ENCODE measurements at places on chromosomes 4 and X.
A peak's percentile ranks its signal among the peaks of the same experiment; 100 is the strongest.

GRCh38 chrX:95505721-95506120, 1178.9 kb upstream of the DIAPH2 start:
- DNase-seq = no peak

DNA sequence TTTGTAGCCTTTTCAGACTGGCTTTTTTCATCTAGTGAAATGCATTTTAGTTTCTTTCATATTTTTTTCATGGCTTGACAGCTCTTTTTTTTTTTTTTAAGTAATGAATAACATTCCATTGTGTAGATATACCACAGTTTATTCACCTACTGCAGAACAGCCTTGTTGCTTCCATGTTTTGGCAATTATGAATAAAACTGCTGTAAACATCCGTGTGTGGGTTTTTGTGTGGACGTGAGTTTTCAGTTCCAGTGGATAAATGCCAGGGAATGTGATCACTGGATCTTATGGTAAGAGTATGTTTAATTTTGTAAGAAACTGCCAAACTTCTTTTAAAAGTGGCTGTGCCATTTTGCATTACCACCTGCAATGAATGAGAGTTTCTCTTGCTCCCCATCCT, 160.8 kb downstream of the SOWAHB start:
- no peak for DNase-seq

DNA sequence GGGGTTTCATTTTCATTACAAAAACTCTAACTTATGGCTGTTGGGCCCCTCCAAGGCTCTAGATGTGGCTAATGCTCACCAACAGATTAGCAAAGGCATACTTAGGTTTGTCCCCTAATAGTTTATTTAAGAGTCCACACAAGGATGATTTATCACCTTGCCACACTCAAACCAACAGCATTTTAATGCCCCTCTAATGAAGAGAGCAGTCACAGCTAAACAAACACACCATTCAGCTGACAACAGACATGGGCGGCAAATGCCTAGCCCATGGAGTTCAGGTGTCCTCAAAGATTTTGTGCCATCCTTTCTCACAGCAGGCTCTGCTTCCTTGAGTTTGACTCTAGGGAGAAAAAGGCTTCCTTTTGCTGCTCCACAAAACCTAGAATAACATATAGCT, 61.8 kb upstream of the CITED1 start:
- no peak for DNase-seq

DNA sequence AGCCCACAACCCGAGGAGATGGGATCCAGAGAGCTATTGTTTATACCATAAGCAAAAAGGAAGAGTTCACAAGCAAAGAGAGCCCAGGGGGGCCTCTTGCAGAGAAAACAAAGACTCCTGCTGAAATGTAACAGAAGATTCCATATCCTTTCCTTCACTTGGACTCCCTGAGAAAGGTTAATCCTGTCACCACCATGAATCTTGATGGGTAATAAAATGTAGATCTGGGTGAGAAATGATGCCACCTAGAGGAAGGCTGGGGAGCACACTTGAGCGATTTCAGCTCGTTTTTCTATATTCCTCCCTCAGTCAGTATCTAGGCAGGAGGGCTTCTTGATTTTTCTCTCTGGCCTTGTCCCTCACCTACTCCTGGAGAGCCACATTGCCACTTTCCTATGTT, 10.2 kb upstream of the KCNE5 start:
- DNase-seq = no peak

DNA sequence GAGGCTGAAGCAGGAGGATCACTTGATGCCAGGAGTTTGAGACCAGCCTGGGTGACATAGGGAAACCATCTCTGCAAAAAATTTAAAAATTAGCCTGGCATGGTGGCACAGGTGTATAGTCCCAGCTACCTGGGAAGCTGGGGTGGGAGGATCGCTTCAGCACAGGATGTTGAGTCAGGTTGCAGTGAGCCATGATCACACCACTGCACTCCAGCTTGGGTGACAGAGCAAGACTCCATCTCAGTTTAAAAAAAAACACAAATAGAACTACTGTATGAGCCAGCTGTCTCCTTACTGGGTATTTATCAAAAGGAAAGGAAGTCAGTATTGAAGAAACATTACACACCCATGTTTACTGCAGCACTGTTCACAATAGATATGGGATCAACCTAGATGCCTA, 138.7 kb downstream of the RAP1GDS1 start:
- no peak for DNase-seq

DNA sequence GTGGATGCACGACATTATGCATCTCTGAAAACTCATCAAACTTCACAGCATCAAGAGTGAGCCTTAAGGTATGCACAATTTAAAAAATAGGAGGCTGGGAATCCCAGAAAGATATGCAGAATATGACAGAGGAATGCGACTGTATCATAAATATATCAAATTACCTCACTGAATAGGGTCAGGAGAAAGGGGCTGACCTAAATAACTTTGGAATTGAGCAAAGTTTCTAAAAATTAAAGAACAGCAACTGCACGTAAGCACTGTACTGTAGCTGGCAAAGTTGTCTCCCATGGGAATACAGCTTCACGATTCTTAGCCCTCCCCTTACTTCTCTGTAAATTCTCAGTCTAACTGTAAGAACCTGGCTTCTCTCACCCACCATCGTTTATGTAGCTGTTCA, 397.4 kb upstream of the ZFP42 start:
- DNase-seq = no peak

DNA sequence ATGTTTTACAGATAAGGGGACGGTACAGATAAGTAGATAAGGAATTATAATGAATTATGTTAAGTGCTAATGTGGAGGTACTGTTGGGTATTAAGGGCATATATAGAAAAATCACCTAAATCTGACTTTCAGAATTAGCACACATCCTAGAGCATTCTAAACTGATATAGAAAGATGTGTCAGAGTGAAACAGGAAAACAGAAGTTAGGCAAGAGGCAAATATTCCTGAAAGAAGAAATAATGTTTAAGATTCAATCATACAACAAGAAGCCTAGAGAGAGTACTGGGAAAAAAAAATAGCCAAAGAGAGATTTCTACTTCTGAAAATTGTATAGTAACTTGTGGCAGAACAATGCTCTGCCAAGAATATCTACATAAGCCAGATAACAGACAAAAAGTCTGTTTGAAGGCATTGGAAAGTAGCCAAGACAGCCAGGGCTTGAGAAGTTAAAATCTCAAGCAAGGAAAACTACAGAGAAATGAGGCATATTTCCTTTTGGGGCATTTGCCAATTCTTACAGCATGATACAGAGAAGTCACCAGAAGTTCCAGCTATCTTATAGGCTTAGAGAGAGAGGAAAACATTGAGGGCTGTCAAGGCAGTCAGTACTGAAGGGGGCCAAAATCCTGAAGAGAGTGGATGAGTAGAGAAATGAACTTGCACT, 646.0 kb downstream of the RPA4 start:
- no peak for DNase-seq

DNA sequence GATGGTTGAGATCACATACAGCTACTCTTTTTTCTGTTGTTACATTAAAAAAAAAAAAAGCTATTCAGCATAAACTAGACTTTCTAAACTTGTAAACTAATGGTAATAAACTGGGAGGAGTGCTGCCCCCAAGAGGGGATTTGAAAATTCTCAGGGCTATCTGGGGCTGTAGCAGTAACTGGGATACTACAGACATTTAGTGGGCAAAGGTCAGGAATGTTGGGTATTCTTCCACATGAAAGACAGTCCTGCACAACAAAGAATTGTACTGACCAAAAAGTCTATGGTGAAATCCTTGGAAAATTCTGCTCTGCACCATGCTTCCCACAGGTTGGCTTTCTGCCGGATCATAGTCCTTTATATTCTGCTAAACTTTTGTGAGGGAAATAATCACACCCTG, 232.6 kb upstream of the BOD1L1 start:
- DNase-seq = no peak

DNA sequence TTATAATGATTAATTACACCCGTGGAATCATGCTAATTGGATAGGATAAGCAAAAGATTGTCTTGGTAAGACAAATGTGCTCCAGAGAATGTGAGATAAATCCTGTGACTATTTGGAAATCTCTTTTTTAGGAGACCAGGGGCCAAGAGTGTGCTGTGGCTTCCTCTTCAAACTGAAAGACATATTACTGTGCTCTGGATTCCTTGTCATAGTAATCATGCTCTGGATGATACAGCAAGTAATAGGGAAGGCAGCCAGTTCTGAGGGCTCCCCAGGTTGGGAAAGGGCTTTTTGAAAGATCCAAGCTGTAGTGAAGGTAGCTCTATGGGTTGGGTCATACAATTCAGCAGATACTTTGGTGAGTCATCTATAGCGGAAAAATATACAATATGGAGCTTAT, 600.5 kb downstream of the PCDH18 start:
- DNase-seq = no peak

DNA sequence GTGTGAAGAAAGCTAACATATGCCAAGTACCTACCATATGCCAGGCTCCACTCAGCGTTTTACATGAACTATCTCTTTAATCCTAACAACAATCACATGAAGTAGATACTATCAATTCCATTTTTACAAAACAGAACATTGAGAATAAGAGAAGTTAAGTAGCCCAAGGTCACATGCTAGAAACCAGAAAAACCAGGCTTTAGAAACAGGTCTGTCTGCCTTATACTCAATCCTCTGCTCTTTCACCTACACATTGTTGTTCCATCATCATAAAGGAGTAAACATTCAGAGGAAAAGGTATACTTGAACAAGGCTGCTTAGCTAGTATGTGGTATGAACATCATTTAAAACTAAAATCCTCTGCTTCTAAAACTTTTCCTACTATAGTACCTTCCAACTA, 42.1 kb downstream of the WDFY3 start:
- no peak for DNase-seq

DNA sequence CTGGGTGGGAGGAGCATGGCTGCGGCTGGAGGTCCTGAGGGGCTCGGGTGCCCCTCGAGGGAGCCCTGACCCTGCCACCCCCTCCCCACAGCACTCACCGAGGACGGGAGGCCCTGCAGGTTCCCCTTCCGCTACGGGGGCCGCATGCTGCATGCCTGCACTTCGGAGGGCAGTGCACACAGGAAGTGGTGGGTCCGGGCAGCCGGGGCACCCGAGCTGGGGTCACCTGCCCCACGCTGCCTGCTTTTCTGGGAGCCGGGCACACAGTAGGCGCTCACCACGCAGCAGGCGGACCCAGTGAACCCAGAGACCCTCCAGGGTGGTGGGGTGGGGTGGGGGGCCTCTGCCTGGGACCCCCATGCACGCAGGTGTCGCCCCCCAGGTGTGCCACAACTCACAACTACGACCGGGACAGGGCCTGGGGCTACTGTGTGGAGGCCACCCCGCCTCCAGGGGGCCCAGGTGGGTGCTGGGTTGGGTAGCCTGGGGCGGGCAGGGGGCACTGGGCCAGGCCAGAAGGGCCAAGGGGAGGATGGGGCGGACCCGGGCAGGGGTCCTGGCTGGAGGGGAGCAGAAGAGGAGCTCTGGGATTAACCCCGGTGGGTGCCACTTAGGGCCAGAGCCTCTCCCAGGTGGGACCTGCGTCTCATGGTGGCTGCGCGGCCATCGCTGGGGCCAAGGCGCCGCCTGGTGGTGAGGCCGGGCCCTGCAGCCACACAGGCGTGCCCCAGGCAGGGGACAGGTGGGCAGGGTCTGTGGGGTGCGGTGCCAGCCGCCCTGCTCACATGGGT, 1.4 kb downstream of the HGFAC start:
- peak; percentile 45 for DNase-seq

DNA sequence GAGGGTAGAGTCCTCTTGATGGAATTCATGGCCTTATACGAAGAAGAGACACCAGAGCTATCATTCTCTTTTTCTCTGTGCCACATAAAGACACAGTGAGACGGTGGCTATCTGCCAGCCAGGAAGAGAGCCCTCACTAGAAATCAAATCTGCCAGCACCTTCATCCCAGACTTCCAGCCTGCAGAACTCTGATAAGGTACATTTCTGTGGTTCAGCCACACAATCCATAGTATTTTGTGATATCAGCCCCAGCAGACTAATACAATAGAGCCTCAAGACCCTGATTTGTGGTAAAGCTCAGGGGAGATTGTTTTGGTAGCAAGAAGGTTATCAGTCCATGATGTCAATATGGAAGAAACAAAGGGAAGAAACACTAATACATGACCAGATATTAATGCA, 1213.2 kb downstream of the NLGN4X start:
- no peak for DNase-seq

GRCh38 chr4:95059663-95060062, 301.9 kb downstream of the BMPR1B start:
- DNase-seq = no peak

DNA sequence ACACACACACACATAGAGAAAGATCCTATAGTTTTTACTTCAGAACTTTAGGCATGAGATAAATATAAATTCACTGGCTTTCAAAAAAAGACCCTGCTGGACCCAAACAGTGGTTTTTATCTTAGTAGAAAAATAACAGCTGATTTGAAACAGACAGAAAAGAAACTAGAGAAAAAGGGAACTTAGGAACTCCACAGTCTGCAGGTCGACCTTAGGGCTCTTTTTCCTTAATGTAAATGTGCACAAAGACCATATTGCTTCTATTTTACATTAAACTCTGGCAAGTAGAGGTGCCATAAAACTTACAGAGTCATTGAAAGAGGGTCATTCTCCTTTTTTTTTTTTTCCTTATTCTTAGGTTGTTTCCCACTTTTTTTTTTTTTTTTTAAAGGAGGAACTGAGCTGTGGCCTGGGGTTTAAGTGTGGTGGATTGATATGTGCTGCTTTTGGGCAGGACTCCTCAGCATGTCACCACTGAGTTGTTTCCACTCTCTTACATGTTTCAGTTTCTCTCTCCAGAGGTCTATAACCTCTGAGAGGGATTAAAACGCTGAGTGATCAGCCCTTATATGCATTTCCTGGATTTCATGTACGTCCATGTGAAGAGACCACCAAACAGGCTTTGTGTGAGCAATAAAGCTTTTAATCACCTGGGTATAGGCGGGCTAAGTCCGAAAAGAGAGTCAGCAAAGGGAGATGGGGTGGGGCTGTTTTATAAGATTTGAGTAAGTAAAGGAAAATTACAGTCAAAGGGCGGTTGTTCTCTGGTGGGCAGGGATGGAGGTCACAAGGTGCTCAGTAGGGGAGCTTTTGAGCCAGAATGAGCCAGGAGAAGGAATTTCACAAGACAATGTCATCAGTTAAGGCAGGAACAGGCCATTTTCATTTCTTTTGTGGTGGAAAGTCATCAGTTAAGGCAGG, 70.8 kb upstream of the PACRGL start:
- DNase-seq = no peak

DNA sequence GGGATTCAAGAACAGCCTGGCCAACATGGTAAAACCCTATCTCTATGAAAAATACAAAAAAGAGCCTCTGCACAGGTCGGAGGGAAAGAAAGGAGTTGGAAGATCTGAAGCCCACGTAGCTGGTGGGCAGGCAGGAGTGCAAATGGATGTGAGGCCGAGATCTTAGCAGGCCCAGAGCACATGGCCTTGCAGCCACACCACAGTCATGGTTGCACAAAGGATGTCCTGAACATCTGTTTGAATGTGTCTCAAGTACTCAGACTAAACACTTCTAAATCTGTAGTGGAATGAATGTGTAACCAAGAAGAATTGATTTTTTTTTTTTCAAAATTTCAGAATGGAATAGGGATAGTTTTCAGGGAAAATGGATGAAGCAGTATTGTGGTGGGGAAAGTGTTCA, 10.8 kb downstream of the CA5B start:
- no peak for DNase-seq
